ENCODE measurements at places on chromosomes 1 and 21.

GRCh38 chr21:39803393-39803792, 58.4 kb downstream of the IGSF5 start:
- no peak for DNase-seq

- no peak for DNase-seq
Measured at GRCh38 chr1:43276673-43277072, 6.9 kb downstream of the TMEM125 start.

GRCh38 chr1:244356376-244356775, 95.3 kb downstream of the ADSS2 start:
- no peak for DNase-seq

DNA sequence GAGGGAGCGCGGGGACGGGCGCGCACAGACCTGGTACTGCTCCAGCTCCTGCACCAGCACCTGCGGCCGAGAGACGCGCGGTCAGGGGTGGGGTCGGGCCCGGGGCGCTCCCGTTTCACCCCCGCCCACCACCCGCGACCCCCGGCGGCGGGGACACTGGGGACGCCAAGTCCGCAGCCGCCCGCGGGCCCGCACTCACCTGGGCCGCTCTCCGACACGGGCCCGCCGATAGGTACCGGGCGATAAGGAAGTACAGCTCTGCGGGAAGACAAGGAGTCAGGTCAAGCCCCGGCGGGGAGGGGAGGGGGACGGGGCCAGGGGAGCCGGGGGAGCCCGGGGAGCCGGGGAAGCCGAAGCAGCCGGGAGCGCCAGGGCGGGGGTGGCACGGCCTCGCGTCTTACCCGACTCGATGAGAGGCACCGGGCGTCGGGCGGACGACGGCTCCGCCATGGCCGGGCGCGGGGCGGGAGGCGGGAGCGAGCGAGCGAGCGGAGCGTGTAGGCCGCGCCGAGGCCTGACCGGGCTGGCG, 326 bp downstream of the BRWD1 start:
- no peak for DNase-seq

DNA sequence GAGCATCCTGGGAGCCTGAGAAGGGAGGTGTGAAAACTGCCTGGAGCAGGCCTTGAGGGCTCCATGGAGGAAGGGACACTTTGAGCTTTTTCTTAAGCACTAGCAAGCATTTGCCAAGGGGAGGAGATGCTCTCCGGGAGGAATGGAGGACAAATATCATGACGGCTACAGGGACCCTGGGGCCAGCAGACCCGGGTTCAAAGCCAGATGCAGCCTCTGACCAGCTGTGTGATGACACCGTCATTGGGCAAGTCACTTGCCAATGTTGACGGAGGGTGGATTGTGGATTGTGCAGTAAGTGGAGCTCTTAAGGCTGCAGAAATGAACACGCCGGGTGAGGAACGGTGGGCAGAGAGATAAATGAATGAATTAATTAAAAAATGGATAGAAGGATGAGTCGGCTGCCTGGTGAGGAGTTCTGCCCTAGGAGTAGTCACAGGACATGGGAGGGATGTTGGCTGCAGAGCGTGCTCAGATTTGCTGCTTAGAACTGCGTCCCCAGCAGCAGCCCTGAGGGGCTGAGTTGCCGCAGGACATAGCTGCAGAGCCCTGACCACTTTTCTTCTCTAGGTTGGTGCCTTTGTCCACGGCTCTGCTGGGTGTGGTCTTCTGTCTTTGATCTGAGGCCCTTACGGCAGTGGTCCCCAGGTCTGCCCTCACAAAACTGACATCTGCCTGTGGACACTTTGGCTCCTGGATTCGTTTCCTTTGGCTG, 507.6 kb downstream of the NPHP4 start:
- DNase-seq: no peak

Data from activated CD4-positive, alpha-beta T cell treated with anti-CD3 and anti-CD28 coated beads, Interleukin-2, Interleukin-4, amounts not matched to agents 100 ng/mL and 50 ng/mL, durations not matched to agents 16 hours and 8 hours (primary cell).